ENCODE measurements at places on chromosomes 16 and 17.

- no peak for DNase-seq
Observed at GRCh38 chr16:275786-276232, at the start of gene RGS11. TSS of gene RGS11 (minus strand) at chr16:275944. CDS start at chr16:275911, 33 bp downstream.

DNA sequence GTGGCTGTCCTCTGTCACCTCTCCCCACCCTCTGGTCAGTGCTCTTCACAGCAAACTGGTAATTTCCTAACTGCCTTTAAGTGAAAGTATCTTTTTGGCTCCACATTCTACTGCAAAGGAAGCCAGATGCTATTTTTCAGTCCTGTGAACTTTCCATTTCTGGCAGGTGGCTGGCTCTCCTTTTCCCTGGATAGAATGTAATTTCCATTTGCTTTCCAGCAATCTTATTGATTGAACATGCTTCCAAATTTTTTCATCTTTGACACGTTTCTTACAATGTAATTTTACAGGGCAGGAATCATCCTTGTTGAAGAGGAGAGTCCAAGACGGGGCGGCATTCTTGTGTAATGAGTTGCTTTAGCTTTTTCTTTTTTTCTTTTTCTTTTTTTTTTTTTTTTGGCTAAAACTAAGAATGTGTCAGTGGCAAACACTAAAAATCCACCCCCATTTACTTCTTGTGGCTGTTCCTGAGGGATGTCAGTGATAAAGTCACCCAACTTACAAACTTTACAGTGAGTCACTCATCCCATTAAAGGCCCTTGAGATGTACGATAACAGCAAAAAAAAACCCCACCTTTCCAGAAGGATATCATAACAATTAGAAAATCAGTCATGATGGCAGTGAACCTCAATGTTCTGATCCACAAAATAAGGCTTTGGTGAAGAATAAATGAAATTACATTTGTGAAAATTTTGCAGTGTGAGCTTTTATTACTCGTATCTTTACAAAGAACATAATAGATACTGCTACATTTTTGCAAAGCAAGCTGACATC is 29.4 kb upstream of the PRKCA start:
- no peak for DNase-seq

- no peak for DNase-seq
Observed at GRCh38 chr16:89111263-89111662, 17.6 kb downstream of the ACSF3 start.

DNA sequence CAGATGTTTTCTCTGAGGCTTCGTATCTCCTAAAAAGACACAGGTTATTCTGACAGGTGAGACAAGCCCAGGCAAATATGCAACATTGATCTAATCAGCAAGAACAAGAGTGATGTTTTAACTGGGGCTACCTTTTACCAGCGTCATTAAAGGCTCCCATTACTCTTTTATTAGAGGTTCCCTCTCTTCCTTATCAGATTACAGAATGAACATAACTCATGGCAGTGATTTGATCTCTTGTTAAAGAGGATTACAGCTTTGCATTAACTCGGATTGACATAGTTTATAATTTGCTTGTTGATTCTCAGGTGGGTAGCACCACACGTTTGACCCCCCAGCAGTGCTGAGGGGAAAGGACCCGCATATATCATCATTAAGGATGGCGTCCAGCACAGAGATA is 90.5 kb downstream of the AATF start:
- no peak for DNase-seq

GRCh38 chr17:80270104-80270503 is 9.5 kb downstream of the RNF213 start:
- DNase-seq = no peak

- DNase-seq = no peak
Observed at GRCh38 chr16:9805109-9805508, 377.1 kb downstream of the GRIN2A start.

GRCh38 chr17:19812407-19812806 is 55.3 kb downstream of the ULK2 start:
- no peak for DNase-seq

DNA sequence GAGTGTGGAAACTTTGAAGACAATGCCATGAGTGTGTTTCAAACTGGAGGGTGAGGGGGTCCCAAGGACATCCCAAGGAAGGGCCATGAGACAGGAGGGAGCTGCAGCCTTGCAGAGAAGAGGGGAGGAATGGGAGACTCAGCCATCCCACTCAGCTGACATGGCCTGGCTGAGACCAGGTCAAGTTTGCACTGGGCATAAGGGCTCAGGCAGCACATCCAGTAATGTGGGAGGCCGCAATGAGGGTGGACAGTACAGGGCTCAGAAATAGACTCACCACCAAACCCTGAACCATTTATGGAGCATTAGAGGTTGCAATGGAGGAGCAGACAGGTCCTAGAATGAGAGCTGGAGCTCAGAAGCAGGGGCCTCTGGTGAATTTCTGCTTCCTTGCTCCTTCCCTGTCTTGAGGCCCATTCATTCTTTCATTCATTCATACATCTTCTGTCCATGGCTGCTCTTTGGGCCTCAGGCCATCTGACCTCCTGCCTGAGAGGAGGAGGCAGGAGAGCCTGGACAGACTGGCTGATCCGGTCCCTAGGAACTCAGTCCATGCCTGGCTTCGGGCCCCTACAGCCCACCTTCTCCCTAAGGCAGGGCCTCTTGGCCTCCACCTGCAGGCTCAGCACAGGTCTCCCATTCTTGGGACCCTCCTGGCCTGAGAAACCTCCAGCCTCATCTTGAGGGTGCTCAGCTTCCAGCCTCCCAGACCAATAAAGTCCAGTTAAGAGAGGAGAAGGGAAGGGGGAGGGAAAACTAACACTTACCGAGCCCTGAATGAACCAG is 70.5 kb upstream of the CDH5 start:
- DNase-seq = no peak

DNA sequence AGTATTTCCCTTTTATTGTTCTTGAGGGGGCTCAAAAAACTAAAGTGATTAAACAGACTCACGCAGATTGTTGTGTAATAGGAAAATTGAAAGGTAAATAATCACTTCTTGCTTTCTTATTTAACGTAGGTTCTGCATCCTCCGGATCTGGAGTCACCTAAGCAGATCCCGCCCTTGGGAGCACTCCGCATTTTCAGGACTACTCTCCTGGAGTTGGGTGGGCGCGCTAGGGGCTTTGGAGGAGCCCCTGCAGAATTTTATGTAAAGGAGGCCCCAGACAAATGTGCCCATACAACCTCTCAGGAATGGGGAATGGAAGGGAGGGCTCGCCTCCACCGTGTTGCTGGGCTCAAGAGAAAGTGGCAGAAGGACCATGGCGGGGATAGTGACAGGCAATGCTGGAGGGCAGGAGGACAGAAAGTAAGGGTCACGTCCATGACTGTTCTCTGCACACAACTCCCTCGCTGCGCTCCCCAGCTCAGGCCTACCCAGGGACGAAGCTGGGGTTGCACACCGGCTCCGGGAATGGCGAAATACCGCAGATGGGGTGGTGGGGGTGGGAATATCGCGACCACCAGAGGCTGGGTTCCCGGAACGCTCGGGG is 8.3 kb downstream of the MT2A start:
- DNase-seq = no peak

GRCh38 chr16:68444056-68444657 is 4.2 kb downstream of the SMPD3 start:
- no peak for DNase-seq

DNA sequence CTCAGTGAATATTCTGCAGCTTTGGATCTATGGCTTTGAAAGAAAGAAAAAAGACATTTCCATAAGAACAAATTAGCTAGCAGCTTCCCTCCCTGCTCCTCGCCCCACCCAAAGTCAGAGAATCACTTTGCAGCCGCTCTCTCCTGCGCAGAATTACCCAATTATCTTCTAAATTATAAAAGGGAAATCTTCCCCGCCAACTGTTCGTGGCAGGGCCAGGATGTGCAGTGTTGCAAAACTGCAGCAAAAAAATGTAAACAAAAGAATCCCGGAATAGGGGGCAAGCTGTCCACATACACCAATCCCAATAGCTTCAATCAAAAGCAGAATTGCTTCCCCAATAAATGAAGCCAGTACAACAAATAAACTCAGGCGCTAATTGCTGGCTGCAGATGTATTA is 510.6 kb downstream of the RBFOX1 start:
- no peak for DNase-seq

DNA sequence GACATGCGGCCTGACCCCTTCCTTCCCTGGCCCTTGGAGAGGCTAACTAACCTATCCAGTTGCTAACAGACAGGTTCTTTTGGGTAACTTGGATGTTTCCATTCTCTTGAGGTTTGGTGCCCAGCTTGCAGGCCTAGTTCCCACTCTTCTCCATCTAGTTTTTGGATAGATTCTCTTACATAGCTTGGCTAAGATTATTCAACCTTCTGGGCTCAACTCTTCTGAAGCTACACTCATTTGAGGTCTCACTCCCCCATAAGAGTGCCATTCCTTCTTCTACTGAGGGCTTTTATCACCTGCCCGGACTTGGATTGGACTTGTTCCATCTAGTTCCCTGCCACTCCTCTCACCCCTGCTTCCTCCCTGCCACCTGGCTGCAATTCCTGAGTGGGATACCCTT is 44.1 kb upstream of the MARCHF10 start:
- DNase-seq = no peak

DNA sequence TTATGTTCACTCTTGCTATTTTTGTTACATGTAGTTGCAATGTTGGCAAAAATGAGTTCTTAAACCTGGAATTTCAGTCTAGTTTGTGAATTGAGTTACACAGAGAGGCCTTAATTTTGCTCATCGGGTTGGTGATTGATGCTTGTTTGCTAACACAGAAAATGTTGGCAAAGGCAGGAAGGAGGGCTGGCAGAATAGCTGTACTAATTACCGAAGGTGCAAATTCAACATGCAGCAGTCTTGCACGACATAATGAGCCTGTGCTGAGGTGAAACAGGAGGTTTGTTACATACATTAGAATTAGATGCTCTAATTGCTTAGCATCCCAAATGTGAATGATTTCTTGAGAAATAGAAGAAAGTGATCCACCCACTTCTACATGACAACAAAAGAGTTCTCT is 475.0 kb upstream of the TOM1L1 start:
- no peak for DNase-seq

DNA sequence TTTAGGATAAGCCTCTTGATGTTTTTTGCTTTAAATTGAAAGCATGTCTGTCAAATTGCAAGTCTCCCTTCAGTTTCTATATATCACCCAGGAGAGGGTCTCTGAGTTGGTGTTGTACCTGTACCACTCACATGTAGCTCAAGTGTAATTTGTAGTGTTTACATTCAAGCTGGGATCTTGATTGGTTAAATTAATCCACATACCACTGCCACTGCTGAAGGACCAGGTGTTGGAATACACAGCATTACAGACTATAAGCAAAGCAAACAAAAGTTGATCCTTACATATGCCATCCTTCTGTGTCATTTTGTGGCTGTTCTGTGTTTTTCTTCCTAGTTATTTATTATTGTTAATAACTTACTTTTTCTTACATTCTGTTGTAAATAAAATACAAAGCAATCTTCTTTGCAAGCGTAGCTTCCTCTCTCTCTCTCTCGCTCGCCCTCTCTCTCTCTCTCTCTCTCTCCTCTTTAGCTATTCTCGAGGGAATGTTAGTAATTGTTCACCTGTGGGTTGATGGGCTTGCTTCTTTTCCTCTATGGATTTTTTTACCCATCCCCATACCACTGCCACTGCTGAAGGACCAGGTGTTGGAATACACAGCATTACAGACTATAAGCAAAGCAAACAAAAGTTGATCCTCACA is 20.8 kb upstream of the NOL11 start:
- DNase-seq = no peak

DNA sequence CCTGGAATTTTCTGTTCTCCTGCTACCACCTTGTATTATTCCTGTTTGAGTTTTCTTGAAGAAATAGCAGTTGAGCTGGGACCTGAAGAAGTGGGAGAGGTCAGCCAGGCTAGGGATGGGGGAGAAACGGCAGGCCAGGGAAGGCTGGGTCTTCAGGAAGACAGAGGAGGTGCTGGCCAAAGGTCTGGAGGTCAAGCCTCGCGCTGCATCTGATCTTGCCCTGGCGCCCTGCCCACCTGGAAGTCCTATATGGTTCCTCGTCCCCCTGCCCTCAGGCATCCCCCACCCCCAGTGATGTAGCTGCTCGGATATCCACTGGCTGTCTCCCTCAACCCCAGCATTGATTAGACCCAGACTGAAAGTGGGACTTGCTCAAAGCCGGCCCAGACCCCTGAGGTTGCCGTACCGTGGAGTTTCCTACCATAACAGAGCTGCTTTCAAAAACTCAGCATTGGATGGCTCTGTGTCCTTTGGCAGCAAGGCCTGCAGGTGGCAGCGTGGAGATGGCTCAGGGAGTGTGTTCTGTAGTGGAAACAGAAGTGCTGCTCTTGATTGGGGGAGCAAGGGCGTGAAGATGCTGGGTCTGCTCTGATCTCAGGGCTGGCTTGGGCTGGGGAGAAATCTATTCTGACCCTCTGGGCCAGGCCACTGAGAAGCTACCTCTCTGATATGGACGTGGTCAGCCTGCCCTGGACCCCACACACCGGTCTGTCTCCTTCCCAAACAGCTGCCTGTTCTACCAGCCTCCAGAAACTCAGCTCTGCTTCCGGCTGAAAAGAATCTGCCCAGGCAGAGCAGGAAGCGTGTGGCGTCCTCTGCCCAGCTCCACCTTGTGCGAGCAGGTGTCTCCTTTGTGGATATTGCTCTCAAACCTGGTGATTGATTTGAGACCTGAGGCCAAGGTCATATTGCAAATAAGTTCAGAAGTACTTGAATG is 107.0 kb upstream of the CACNG5 start:
- no peak for DNase-seq

GRCh38 chr17:34579017-34579946 is at the start of gene TMEM132E:
TSS of gene TMEM132E (plus strand) at chr17:34579582. CDS start at chr17:34581077, 1,495 bp downstream.
- DNase-seq = no peak

DNA sequence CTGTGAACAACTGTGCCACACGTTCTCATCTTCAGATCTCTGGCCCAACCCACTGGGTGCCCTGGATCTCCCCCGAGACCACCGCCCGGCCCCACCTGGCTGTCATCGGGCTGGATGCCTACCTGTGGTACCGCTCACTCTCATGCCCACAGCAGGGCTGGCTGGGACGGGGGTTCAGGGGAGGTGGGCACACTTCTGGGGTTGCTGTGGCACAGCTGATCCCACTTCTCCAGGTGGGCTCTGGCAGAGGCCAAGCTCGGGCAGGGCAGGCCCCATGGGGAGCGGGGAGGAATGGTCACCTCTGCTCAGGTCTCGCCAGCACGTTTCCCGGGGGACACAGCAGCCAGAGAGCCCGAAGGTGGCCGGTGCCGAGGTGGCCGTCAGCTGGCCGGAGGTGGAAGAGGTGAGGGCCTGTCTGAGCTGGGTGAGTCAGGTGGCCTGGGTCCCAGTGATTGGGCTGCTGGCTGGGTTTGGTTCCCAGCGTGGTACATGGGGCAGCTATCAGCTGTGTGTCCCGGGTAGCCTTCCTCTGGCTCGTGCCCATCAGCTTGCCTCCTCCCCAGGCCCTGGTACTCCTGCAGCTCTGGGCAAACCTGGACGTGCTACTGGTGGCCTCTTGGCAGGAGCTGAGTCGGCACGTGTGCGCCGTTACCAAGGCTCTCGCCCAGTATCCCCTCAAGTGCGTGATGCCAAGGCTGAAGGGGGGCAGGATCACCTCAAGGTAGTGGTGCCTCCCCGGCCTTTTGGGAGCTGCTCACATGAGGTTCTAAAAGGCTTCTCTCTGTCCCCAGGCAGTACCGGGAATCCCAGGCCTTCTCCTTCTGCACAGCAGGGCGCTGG is 2.3 kb upstream of the MRPS34 start:
- DNase-seq = no peak

Data from hematopoietic multipotent progenitor cell treated with erythropoietin and hydrocortisone succinate and interleukin-3 and kit ligand, for 17 days (in vitro differentiated cells).